ENCODE measurements at places on chromosomes 11 and 22.
A peak's percentile ranks its signal among the peaks of the same experiment; 100 is the strongest.

GRCh38 chr22:42375982-42376381, 56.2 kb downstream of the NFAM1 start:
- no peak for DNase-seq

GRCh38 chr11:103893371-103893770, 143.1 kb upstream of the DDI1 start:
- no peak for DNase-seq

- no peak for DNase-seq
Measured at GRCh38 chr11:69106031-69106811, 49.5 kb upstream of the SMIM38 start.

DNA sequence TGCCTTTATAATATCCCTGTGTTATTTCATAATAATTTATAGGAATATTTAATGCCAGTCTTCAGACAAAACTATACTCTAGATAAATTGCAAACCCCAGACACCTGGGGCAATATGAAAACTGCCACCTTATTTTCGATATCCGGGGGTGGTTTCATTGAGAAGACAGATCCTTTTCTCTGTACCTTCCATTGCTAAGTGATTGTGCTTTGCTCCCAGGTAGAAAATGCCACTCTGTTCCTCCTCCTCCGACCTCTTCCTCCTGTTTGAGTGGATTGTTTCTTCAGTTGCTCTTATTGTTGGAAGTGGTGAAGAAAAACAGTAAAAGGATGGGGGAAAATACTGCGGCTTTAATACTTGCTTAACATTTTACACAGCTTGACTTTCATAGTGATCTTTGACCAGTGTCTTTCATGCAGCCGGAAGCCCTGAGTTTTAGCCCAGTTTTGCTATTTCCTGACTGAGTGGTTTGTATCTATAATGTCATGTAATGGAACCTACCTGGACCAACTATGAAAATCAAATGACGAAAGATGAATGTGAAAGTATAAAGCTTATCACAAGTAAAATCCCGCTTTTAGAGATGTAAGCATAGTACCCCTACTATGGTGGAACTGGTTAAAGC, 5.6 kb upstream of the GRIK4 start:
- DNase-seq: no peak

- DNase-seq: no peak
Measured at GRCh38 chr11:64373598-64373974, 14.6 kb downstream of the RPS6KA4 start.

DNA sequence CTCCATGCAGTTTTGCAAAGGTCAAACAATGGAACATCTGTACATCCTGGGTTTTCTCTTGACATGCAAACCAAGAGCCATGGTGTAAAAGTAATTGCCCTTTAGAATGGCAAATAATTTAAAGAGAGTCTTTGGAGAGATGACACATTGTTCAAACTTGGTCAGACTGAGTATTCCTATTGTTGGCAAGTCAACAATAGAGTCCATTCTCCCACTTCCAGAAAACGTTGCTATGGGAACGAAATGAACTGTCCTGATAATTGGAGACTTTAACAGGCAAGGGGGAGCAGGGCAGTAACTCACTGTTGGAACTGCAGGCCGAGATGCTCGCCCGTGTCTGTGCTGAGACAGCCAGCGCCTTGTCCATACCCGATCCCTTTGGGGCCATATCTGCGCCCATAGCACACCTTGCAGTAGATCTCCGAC, 13.9 kb downstream of the CSRP3 start:
- DNase-seq: peak; percentile 9

DNA sequence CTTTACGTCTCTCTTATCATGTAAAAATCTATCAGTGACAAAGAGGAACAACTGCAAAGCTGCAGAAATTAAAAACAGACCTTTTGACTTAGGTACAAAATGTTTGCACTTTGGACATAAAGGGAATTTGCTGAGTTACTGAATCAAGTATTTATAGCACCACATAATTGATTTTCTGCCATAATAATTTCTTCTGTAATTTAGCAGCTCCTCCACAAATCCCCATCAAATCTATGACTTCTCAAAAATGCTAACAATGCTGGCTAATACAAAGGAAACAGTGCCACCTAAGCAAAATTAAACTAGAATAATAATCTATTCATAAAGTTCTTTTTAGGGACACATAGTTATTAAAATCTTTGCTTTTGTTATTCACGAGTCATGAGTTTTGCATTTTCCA, 215.1 kb downstream of the SWAP70 start:
- DNase-seq: no peak

All from anterior cingulate cortex (tissue), 58 donors.